ENCODE measurements at places on chromosomes 5 and 9.

GRCh38 chr5:54421976-54422375 lies 33.5 kb upstream of the HSPB3 start:
- ATAC-seq = no peak

DNA sequence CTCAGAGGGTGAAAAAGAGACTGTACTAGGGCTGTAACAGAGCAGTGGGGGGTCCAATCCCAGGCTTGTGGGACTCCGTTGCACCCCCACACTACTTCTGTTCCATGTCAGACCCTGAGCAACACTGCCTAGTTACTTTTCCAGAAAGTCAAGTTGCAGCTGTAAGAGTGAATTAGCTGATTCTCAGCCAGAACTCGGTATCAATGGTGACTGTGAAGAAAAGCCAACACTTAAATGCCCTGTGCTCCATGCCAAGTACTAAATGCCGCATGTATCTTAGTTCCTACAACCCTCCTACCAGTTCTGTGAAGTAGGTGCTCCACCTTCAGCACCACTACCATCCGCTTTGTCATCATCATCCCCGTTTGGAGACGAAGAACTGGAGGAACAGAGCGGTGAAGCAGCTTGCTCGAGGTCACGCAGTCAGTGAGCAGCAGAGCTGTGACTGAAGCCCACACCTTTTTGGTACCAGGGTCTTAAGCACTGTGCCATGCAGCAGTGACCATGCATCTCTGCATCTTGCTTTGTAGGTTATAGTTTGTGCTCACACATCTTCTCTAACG lies 64.3 kb downstream of the NSG2 start:
- no peak for ATAC-seq

DNA sequence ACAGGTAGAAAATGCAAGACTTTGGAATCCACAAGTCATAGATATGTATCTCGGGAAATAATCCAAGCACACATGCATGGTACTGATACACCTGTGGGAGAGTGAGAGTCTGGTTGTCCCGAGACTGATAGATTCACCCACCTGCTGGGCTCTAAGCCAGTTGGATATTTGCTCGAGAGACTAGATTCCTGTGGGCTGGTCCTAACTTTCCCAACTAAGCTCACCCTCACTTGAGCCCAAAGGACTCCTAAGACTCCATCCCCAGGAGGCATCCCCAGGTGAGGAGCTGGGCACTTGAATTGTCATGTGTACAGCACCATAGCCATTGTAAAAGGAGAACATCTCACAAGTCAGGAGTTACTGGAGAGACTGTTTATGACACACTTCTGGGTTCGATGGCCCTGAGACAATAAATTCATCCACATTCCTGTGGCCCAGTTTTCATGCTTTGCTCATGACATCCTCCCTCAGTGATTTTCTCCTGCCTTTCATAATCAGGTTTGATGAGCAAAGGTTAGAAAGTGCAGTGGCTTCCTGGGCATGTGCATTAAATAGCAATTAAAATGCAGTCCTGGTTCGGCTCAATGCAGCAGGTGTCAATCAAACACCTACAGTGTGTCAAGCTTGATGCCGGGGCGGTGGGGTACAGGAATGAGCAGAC lies 18.1 kb downstream of the SLC1A1 start:
- no peak for ATAC-seq

GRCh38 chr5:125151150-125151900 lies 404.9 kb upstream of the ZNF608 start:
- ATAC-seq = no peak

- ATAC-seq = no peak
Measured at GRCh38 chr5:9903801-9904200, 273.6 kb upstream of the TAS2R1 start.

Measured in activated T-helper 17 cell treated with anti-CD3 and anti-CD28 coated beads, Interleukin-2, amount 50 U/mL, for 72 hours (primary cell).